ENCODE measurements at places on chromosomes 11 and 22.

GRCh38 chr22:47011131-47011858 lies 248.8 kb downstream of the TBC1D22A start:
- no peak for DNase-seq

DNA sequence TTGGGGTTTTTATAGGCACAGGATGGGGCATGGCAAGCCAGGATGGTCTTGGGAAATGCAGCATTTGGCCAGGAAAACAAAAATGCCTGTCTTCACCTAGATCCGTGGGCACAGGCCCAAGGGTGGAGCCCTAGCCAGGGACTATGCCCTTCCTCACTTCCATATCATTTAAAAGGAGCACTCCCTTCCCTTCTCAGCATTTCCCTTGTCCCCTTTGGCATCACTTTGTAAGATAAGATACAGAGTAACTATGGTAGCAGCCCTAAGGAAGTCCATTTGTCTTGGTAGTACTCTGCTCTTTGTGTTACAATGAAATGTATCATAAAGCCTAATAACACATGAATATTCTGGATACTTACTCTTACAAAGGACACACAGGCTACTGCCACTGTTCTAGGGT lies 1092.6 kb upstream of the TENM4 start:
- no peak for DNase-seq

- no peak for DNase-seq
Observed at GRCh38 chr22:42194953-42195352, 64.3 kb upstream of the CYP2D6 start.

DNA sequence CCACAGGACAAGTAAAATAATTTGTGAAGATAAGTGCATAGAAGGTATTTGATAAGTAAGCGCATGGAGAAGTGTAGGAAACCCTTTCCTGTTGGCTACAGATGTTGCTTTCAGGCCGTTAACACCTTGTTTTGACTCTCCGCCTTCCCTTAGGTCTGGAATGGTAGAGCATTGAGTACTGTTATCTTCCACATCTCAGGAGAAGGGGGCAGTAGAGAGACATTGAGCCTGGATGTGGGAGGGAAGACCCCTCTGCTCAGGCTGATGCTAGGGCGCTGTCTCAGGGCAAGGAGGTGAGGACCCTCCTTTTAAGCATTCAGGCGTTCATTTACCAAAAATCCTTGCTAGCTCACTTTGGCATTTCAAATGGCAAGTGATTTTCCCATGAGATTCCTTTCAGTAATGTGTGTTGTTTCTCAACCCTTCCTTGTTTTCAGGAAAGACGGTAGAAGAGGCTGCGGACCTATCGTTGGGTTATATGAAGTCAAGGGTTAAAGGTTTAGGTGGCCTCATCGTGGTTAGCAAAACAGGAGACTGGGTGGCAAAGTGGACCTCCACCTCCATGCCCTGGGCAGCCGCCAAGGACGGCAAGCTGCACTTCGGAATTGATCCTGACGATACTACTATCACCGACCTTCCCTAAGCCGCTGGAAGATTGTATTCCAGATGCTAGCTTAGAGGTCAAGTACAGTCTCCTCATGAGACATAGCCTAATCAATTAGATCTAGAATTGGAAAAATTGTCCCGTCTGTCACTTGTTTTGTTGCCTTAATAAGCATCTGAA lies 27.0 kb upstream of the SCGB1A1 start:
- DNase-seq, result no peak

GRCh38 chr11:31487848-31488247 lies 21.6 kb downstream of the IMMP1L start:
- peak; percentile 14 for DNase-seq

DNA sequence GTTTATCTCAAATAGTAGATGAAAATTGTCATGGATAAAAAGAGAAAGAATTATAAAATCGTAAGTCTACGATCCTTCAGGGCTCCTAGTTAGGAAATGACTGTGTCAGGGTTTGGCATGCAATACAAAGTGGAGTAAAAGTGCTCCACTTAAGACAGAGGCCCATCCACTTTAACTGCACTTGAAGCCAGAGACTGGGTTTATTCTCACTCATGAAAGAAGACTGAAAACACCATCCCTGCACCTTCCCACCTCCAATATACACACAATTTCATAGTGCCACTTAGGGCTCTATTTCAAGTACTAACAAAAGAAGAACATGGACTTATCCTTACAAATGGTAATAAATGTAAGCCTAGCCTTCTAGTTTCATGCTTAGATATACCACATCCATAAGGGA lies 70.7 kb downstream of the ANO5 start:
- DNase-seq, result no peak

- no peak for DNase-seq
Observed at GRCh38 chr11:2123628-2123960, 15.6 kb downstream of the IGF2 start.

DNA sequence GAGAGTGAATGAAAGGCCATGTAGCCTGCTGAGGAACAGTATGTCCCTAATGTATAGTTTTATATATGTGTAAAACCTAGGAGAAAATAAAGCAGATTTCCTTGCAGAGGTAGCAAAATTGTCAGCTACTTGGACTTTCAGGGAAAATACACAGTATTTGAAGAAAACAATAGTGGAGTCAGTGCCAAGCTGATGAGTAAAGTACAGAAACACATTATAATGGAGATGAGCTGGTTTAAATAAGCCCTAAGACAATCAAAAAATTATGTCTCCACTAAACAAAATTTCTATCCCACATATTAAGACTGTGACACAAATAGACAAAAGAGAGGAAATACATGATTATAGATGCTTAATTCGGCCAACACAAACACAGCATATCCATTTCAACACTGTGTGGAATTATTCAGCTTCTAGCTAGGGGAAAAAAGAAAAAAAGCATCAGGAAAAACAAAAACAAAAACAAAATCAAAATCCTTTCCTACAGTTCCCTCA lies 75.9 kb downstream of the MAML2 start:
- DNase-seq, result no peak

DNA sequence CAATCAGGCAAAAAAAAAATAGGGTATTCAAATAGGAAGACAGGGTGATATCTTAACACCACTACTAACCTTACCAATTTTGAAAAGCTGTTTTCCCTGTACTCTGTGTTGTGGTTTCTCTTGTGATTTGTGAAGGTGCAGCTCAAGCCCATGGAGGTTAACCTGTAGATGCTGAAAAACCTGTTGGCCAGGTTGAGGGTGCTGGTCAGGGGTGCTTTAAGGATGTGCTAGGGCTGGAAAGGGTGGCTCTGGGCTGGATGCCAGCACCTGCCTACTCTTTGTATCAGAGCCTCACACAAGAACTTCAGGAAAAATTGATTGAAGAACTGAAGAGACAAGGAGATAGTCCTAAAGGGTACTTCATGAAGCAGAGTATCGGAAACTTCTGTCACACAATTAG lies 18.3 kb upstream of the OR5M8 start:
- no peak for DNase-seq

- no peak for DNase-seq
Observed at GRCh38 chr11:105486929-105487328, 122.9 kb upstream of the GRIA4 start.

GRCh38 chr11:127137771-127138280 lies 137.3 kb upstream of the KIRREL3 start:
- no peak for DNase-seq

DNA sequence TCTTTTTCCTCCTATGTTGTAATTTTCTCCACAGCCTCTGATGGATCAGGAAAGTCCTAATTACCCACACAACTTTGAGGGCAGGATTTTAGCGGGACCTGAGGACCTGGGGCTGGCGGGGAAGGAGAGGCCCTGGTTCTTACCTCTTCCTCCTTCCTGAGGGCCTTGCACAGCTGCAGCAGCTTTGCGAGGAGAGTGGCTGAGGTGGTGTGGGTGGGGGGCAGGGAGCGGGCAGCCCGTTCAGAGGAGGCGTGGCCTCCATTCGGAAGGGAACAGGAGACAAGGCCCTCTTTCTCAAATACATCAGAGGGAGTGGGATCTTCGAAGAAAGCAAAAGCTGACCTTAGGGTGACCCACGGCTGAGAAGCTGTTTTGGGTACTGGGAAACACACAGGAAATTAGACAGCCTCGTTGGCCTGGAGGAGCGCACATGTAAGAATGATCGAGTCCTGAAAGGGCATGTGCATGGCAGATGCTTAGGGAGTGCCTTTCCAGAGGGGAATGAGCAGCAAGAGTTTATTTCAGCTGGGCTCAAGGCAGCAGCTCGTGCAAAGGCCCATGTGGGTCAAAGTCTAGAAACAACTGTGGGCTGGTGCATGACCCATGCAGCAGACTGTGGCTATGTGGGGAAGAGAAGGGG lies 76.6 kb upstream of the NARS2 start:
- DNase-seq, result no peak

- DNase-seq, result no peak
Observed at GRCh38 chr11:73130181-73130580, 11.9 kb downstream of the FCHSD2 start.

DNA sequence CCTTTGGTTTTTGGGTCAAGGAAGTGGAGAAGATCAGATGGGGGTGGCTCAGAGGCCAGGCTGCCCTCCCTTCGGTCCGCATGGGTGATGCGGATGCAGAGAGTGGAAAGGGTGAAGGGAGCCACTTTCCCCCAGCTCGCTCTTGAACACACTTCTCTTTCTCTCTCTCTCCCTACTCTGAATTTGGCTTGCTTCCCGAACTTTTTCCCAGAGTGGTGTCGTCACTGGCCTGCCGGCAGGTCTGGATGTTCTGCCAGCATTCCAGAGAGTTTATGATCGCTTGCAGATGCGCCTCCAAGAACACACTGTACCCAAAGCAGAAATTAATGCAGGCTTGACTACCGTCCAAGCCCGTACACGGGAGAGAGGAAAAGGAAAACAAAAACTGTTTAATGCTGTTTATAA lies 103.2 kb downstream of the ZBTB16 start:
- DNase-seq, result no peak

- DNase-seq, result no peak
Observed at GRCh38 chr22:23269441-23270211, 89.3 kb downstream of the BCR start.

DNA sequence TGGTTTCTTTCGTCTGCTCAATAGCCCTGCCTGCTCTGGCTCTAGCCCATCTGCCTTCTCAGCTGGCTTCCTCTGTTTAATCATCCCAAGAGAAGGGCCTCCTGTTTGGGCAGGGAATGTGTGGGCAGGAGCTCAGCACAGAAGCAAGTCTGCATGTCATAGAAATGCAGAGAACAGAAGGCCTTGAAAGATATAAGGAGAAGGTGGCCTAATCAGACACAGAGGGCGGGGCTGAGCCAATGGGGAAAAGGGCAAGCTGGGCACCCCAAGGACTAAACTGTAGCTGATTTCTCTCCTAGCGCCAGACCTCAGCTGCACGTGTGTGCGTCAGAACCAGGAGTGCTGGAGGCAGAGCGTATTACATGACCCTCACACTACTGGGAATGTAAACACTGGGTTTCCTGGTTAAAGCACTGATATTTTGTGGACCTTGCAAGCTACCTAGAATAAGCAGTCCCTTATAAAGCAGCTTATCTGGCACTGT lies 7.6 kb upstream of the CCKBR start:
- DNase-seq, result no peak

DNA sequence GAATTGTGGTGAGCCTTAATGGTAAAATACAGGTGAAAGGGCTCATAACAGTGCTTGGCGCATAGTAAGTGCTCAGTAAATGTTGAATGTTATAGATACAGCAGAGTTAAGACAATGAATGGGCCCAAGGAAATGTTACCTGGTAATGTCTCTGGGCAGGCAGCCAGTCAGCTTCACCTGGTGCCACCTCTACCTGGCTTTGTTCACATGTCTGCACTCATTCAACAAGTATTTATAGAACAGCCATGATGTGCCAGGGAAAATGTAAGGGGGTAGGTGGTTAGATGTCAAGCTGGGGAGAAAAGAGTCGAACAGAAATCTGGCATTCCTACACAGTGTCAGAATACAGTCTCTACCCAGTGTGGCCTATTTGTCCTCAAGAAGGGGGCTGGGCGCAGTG lies 238.8 kb upstream of the SYN3 start:
- DNase-seq, result no peak

- DNase-seq, result peak; percentile 54
Observed at GRCh38 chr22:50621356-50621880, 6.5 kb downstream of the ARSA start.

DNA sequence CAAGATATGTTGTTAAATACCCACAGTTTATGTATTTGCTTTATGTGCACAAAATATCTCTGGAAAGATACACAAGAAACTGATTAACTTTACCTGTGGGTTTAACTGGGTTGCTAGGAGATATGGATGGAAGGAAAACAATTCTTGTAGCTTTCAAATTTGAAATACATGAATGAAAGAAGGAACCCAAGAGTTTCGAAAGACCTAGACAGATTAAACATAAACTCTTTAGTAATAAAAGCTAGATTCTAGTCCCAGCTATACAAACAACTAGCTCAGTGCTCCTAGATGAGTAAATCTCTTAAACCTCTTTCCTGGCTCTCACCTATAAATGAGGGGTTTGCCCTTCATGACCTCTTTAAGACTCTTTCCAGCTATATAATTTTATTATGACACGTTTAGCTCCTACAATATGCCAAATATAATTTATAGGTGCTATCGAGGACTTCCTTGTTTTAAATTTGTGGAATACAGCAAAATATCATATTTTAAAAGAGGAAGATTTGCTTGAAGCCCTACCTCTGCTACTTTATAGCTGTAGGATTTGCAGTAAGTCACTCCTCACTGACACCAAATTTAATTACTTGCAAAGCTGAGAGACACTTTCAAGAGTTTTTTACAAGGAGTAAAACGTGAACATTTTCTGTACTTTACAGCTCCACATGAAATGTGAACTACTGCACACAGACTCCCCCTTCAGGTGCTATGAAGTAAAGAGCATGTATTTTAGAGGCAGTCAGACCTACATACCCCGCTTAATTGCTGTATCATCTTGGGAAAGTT lies 50.7 kb downstream of the RRAS2 start:
- peak; percentile 24 for DNase-seq

DNA sequence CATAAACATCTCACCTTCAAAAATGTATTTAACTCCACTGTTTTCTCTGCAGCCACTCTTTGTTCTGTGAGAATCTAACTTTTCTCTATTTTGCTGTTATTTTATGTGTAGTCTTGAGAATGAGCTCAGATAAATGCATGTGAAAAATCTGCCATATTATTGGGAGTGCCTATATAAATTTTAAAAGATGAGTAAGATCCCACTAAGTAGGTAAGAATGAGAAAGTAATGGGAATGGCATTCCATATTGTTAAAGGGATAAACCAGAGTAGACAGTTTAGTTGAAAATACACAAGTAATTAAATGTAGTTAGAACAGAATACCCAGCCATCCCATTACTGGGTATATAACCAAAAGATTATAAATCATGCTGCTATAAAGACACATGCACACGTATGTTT lies 817.2 kb downstream of the FAM181B start:
- DNase-seq, result no peak

DNA sequence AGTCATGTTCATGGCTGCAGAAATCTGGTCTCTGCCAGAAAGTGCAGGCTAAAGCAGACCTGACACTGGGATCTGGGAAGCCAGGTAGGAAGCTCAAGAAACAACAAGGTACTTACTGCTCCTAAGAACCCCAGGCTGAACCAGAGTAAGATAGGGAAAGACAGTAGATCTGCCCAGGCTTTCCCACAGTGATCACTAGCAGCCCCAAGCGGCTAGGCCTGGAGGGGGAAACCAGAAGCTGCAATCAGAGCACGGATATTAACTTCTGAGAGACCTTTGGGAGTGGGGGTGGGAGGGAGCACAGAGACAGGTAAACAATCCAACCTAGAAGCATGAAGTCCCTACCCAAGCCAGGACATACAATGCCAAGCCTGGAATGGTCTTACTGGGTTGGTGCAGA lies 135.2 kb upstream of the C11orf58 start:
- DNase-seq, result no peak

Measured in RPMI8226 (cell line).